A172 (cell line): ENCODE measurements at places on chromosomes 4 and X. TPM values are rescaled to one million over a fixed set of nuclear protein-coding genes. Genes with fewer than 3 reads are reported as not detected.

Gene NDNF
- 0.14 and 0.29 TPM in 2 replicates for total RNA-seq

GRCh38 chr4:101197350-101197749, 150.0 kb downstream of the PPP3CA start:
- no peak for DNase-seq

Gene PI4K2B
- 46.1 and 48.0 TPM in 2 replicates for total RNA-seq

DNA sequence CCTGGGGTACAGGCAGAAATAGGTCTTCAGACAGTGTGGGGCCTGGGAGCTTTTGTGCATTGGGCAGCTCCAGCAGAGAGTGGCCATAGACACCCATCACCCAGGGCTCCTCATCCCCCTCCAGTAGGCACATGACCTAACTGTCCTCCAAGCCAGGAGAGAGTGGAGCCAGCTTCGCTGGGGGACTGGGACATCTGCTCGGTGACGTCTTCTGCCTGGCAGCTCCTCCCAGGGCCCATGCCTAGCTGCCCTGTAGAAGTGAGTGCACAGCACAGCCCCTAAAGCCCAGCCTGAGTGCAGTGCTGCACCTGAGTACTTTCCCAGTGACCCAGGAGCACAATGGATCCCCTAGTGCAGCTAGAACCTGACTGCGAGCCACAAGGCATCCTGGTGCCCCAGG, 279.7 kb upstream of the SLC7A11 start:
- no peak for DNase-seq

GRCh38 chr4:5467111-5467510, 241.2 kb downstream of the EVC2 start:
- DNase-seq = no peak

- no peak for DNase-seq
These were observed 16.6 kb downstream of the PGRMC1 start for GRCh38 chrX:119252716-119253115.

GRCh38 chrX:19585332-19586082, 70.2 kb upstream of the MAP3K15 start:
- no peak for DNase-seq

DNA sequence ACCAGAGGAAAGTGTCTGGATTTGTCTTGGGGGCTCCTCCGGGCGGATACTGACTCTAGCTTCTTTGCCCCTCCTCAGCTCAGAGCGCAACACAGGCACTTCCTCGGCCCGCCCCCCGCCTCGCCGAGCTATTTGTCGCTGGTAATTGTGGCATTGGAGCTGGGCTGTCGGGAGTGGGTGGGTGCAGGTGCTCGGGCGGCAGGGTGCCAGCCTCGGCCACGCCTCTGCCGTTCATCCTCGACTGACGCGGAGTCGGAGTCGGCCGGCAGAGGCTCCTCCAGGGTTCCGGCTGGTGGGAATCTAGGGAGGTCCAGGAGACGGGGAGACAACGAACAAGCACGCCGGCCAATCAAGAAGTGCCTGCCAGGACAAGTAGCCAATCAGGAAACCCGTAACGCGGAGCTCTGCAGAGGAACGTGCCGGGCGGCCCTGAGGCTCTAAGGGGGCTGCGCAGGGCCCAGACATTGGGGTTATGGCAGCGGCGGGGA, 3.9 kb upstream of the SYN1 start:
- no peak for DNase-seq

DNA sequence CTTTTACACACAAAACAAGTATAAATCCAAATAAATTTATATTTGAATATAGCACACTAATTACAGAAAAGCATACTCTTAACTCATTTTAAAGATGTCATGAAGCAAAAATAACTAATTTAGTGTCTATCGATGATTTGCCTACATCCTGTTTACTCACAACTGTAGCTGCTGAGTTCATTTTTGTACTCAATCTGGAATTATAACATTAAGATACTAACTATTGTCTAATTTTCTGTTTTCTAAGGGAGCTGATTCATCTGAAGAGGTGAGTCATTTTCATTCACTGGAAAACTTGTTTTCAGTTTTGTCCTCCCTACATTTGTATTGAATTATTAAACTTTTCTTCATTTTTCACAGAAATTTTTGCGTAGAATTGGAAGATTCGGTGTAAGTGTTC, 3.7 kb downstream of the STATH start:
- DNase-seq = no peak

DNA sequence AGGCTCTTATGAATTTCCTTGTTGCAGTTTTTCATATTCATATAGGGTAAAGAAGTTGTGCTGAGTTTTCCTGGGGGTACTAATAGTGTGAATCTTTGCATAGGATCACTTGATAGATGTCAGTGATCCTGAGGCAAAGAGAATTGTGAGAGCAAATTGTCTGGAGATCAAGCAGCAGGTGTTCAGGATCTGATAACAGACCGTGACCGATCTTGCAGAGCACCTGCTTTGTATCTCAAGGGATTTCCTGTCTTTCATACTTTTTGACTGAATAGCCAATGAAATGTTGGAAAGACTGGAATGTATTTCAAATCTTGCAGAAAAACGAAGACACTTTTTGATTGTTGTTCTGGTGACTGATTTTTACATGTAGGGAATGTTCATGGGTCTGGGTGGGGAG, 914.5 kb downstream of the STIM2 start:
- no peak for DNase-seq

- DNase-seq = no peak
These were observed 1.4 kb downstream of the SEL1L3 start for GRCh38 chr4:25861280-25861950.

DNA sequence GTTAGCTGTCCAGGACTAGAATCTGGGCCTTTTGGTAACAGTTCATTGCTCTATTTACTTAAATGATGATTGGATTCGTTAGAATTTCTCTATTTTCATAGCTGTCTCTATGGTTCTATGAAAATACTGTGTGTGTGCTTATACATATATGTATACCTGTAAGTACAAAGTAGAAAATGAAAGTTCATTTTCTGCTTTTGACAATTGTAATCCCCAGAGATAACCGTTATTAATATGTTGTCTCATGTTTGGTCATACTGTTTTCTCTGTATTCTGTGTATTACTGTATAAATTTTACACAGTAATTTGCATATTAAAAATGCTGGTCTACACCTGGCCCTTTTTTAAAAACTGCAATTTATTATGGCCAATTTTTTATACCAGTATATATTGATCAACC, 55.4 kb downstream of the CLCN3 start:
- no peak for DNase-seq

Gene TCEAL7
- total RNA-seq = 16.6 and 29.0 TPM in 2 replicates

GRCh38 chrX:13932416-13932815, 97.3 kb downstream of the GEMIN8 start:
- DNase-seq = no peak

DNA sequence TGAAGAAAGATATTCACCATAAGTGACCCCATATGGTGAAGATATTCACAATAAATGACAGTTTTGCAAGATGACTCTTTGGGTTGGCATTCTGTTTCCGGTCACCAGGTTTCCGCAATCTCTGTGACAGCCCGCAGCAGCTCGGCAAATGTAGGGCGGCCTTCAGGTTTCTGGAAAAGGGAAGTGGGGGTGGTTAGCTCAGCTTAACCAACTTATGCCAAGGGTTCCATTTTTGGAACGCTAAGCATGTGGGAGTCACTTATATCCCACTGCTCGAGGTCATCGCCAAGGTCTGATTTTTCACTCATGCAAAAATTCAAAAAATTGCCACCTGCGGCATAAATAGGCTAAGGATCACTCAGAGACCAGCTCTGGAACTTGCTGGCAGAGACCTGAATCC, 51.0 kb downstream of the NIPAL1 start:
- DNase-seq = no peak

Gene STBD1
- 2.8 and 4.6 TPM in 2 replicates for total RNA-seq
